ENCODE measurements at places on chromosomes 2 and 18.

- no peak for DNase-seq
These were observed 2026.1 kb upstream of the CELF4 start for GRCh38 chr18:39591649-39592048.

- no peak for DNase-seq
These were observed 1443.0 kb upstream of the LRRTM1 start for GRCh38 chr2:81747481-81748070.

DNA sequence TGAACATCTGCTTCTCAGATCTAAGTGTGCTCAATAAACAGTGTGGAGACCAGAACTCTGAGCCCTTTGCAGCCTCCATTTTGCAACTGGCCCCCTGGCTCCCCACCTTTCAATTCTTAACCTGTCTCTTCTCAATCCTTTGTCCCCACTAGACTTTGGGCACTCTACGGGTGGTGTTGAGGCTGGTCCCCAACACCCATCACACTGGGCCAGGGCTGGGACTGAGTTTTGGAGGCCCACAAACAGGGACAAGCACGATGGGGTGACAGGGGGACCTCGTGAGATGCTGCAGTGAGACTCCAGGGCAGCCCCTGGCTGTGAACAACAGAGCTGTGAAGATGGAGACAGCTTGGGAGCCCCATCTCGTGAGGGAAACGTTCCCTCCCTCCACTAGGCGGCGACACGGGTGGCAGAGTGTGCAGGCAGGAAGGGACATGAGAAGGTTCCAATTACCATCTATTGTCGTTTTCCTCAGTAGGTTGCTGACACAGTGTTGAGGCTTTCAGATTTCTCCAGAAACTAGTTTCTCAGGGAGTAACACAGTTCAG lies 1.2 kb downstream of the ANKMY1 start:
- DNase-seq: peak; percentile 39

DNA sequence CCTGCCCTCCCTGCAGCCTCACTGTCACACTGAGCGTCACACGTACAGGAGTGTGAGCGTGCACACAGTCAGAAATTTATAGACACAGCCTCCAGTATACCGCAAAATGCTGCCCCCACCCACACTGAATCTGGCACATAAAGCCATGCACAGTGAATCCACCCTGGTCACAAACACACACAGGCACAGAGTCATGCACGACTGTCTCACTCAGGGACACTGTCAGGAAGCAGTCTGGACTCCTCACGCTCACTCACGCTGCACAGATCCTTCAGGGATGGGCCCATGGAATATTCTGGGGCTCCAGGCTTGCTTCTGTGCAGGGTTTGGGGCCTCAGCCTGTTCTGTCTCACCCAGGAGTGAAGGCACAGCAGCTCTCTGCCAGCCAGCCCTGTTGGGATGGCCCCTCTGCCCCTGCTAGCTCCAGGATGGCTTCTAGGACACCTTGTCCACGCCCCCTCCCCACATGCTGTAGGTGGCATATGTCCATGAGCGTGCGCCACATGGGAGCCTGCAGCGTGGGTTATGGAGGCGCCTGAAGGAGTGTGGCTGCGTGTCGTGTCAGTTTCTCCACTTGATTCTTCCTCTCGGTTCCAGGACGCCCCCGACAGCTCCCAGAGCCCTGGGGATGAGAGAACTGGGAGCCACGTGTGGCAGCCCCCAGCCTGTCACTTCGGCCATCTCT lies 175.8 kb downstream of the CELF4 start:
- no peak for DNase-seq

GRCh38 chr2:232296776-232297525 lies 81.6 kb upstream of the ALPP start:
- DNase-seq: peak; percentile 18

Measured in fibroblast of upper back skin (primary cell).